ENCODE measurements at places on chromosomes 2 and 18.
A peak's percentile ranks its signal among the peaks of the same experiment; 100 is the strongest.

GRCh38 chr18:76937597-76937996 is 115.2 kb downstream of the ZNF236 start:
- no peak for DNase-seq

DNA sequence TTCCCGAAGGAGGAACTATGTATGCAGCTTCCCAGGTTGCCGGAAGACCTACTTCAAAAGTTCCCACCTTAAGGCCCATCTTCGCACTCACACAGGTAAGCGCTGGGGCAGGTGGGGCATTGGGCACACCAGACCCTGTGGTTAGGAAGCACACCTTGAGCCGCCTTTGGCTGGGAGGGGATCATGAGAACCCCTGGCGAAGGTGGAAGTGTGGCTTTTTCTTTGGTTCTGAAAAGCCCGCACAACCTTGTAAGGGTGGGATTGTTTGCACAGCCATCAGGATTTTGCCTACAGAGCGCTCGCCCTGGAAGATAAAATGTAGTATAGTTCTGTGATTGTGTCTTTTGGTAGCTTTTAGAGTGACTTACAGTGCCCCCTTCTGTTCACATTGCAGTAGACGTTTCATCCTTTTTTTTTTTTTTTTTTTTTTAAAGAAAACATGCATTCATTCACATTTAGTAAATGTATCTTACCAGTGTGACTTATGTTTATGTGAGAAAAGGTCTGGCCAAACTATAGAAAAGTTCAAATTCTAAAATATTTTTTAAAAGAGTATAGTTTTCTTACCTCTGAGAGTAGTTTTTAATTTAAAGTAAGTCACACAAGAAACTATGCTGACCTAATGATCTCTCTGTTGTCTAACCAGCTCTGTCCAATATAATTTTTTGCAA is 5.3 kb downstream of the KLF11 start:
- DNase-seq = no peak

GRCh38 chr18:1848716-1849115 is 722.6 kb downstream of the METTL4 start:
- peak; percentile 5 for DNase-seq

DNA sequence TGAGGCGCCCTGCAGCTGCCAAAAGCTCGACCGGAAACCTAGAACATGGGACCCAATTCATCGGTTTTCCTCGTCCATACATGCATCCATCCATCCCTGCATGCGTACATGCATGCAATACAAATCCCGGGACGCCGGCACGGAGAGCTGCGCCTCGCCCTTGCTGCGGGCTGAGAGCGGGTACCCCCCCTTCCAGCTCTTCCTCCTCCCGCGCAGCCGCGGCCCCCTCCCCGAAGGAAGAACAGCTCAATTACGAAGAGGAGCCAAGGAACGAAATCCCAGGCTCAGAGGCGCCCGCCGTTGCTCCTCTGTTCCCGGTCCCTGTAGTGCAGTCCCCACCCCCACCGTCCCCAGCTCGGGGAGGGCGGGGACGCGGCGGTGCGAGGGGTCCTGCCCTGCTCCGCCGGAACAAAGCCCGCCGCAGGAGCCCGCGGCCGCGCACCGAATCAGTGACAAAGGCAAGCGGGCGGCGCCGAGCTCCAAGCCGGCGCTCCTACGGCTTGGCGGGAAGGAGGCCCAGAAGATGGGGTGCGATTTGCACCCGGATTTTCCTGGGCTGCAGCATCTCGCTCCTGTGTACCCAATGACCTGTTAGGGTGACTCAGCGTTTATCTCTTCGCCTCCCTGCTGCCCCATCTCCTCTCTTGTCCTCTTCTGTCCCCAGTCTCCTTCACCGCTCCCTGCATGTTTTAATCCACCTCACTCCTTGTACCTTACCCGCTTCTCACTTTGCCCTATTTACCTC is 8.9 kb upstream of the POU3F3 start:
- DNase-seq = no peak

- no peak for DNase-seq
Observed at GRCh38 chr18:54080858-54081257, 143.6 kb downstream of the MBD2 start.

- no peak for DNase-seq
Observed at GRCh38 chr2:232609607-232610006, 23.8 kb upstream of the EFHD1 start.

- DNase-seq = no peak
Observed at GRCh38 chr2:230687498-230687897, 25.1 kb upstream of the CAB39 start.

DNA sequence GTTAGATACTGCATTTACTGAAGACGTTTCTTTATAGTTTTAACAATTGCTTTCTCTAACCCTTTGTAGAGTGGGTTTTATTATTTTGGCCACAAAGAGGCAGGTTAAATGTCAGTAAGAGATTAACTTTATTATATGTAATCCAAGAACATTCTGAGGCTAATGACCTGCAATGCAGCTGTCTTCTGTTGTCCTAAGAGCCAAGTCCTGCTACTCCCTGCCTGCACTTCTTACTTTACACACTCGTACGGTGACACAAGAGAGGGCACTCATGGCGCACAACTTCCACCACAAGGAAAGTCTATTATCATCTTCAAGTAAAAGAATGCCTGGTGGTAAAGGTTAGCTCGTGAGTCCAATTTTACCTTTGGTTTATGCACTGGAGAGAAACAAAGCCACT is 471.0 kb upstream of the HNMT start:
- no peak for DNase-seq

- DNase-seq = peak; percentile 57
Observed at GRCh38 chr2:60881047-60881932, at the start of gene REL. TSS of gene REL (plus strand) at chr2:60881574. CDS start at chr2:60881841, 267 bp downstream.

- no peak for DNase-seq
Observed at GRCh38 chr2:182642328-182642727, 73.7 kb upstream of the DNAJC10 start.

DNA sequence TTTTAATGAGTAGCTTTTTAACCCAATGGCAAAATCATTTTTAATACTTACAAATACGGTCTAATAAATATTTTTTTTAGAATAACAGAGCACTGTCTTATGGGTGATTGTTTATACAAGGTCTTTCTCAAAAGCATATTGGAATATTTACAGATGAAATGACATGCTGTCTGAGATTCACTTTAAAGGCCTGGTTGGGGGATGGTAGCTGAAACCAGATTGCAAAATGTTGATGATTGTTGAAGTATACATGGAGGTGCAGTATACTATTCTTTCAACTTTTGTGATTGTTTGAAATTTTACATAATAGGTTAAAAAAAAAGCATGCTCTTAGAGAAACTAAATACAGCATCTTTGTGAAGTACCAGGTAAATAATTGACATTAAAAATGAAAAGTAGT is 111.2 kb downstream of the FMNL2 start:
- no peak for DNase-seq

DNA sequence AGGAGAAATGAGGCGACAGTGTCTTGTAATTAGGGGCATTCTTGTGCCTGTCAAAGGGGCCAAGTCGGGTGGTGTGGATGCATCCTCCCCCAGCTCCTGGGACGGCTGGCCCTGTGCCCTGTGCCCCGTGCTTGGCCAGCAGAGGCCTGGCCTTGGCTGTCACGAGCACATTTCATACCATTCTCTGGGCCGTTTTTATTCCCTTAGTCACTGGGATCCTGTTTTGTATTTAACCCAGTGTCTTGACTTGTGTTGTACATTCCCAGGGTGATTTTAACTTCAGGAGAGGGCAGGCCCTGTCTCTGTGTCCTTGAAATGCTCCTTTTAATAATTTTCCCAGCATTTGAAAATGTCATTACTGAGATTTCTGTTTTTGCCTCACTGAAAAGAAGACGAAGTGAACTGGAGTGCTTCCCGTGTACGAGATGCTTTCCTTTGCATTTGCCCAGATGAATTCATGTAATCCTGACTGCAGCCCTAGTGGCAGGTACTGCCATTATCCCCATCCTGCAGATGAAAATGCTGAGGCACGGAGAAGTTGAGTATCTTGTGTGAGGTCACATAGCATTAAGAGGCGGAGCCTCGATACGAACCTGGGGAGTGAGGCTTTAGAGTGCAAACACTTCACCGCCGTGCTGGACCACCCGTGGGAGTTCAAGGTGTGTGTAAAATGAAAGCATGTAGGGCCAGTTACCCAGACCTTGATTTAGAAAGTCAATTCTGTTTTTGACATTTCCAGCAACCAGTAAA is 57.0 kb downstream of the SH3RF3 start:
- DNase-seq = no peak

- no peak for DNase-seq
Observed at GRCh38 chr18:58671632-58672564, 633 bp downstream of the MALT1 start.

DNA sequence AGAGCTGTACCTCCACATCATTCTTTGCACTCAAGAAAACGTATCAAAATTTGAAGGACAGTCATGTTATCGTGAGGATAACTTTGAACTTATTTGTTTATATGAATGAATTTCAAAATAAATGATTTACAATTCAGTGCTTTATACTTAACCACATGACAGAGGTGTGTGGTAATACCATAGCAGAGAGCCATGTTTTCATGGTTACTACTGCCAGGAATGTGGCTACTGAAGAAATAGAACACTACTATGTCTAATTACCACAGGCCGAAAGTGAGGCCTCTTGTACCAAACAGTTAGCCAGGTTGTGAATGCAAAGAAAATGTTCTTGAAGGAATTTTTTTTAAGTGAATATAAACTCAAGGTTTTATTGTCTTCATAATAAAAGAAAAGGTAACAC is 49.2 kb downstream of the AAK1 start:
- no peak for DNase-seq

DNA sequence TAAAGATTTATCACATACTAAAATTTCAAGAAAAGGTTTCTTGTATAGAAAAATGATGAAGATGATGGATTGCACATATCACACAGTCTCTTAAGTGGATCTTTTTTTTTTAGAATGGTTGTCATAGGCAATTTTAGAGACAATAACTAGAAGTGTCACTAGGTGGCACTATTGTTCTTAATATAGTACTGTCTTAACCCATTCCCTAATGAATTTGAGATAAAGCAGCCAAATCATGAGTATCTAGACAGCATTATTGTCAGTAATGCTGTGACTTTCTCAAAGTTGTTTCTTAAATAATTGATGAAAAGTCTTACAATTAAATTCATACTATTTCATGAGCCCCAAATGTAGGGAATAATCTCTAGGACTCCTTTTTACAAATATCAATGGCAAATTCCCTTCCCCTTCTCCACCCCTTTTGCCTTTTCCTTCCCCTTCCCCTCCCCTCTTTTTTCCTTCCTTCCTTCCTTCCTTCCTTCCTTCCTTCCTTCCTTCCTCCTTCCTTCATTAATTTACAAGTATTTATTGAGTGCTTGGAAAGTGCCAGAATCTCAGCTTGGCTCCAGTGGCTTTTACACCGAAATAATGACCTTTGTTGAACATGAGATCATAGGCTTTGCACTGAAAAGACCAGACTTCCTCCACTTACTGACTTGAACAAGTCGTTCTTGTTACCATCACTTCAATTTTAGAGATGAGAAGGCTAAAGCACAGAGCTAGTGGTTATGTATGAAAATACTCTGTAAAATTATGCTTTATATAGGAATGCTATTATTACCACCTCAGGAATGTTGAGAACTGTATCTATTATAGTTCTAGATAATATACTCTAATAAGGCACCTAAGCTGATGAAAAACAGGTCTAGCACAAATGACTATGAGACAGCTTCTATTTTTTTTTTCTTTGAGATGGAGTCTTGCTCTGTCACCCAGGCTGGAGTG is 19.8 kb downstream of the MYL12B start:
- DNase-seq = no peak

- DNase-seq = no peak
Observed at GRCh38 chr18:48781988-48782363, 168.8 kb downstream of the SMAD7 start.

GRCh38 chr2:108226564-108226963 is 13.2 kb upstream of the SULT1C3 start:
- no peak for DNase-seq

GRCh38 chr2:191006997-191007783 is 6.8 kb downstream of the STAT1 start:
- no peak for DNase-seq

- DNase-seq = peak; percentile 35
Observed at GRCh38 chr18:43271593-43272432, 5.5 kb downstream of the SYT4 start.

GRCh38 chr2:97745474-97746174 is 32.2 kb downstream of the ZAP70 start:
- DNase-seq = no peak

- DNase-seq = no peak
Observed at GRCh38 chr2:237171881-237172280, 86.2 kb downstream of the COPS8 start.

DNA sequence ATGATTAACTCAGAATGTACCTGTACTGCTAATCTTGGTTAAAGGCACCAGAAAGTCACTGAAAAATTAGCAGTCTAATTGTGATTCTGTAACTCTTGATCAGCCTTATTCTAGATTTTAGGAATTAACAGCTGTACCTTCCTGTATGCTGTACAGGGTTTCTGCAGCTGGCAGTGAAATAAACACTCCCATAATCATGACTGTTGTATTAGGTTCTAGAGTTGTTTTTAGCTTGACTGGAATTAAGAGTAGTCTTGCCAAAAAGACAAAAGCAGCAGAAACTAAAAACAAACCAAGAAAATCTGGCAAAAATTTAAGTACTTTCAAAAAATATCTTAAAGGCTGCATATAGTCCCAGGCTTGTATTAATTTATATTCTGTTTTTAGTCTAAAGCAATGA is 103.5 kb downstream of the SOS1 start:
- no peak for DNase-seq

GRCh38 chr2:84880395-84880644 is 564 bp downstream of the TRABD2A start:
- DNase-seq = no peak

DNA sequence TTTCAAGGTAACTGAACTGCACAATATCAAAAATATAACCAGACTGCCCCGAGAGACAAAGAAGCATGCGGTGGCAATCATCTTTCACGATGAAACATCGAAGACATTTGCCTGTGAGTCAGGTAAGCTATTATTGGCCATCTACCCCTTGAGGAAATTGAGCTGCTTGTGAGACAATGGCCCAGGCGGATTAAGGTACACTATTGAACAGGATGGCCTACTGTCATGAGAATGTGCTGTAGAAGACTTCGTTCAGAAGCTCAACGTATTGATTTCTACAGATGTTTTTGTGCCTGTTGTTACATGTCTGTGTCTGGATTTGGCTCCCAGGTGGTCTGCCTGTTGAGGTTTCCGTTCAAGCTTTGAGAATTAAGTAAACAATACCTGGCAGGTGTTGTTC is 198.7 kb downstream of the DOK6 start:
- no peak for DNase-seq

- DNase-seq = no peak
Observed at GRCh38 chr2:23597687-23598086, 212.7 kb downstream of the KLHL29 start.

DNA sequence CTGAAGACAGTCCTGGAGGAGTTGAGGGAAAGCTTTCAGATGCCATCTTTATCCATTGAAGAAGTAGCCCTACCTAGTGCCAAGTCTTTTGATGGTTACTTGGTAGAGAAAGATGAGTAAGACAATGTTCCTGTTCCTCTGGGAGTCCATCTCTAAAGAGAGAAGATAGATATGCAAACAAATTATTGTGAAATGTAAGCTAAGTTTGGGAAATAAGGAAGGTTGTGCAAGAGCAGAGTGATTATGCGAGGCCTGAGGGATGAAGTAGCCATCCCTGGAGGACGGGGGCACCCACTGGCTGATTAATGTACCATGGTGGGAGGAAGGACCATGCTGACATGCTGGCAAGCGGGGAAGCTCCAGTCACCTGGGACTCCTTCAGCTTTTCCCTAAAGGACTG is 994 bp upstream of the DTNA start:
- DNase-seq = peak; percentile 49

- DNase-seq = no peak
Observed at GRCh38 chr18:55857409-55857808, 269.4 kb upstream of the TCF4 start.

GRCh38 chr2:190607657-190608357 is 41.1 kb upstream of the NAB1 start:
- DNase-seq = peak; percentile 60

Measured in non-pigmented ciliary epithelial cell (primary cell).